ENCODE measurements at places on chromosomes 5 and 9. TPM values are rescaled to one million over a fixed set of nuclear protein-coding genes. Genes with fewer than 3 reads are reported as not detected.

GRCh38 chr9:69325409-69326212 lies 596 bp downstream of the ENTREP1 start:
- no peak for DNase-seq

The EGFL7 gene
- 57.7 TPM for polyA plus RNA-seq

The ARAP3 gene
- 24.4 TPM for polyA plus RNA-seq

GRCh38 chr5:100846772-100847171 lies 56.3 kb downstream of the ST8SIA4 start:
- DNase-seq, result no peak

- no peak for DNase-seq
Measured at GRCh38 chr9:23541976-23542375, 284.1 kb downstream of the ELAVL2 start.

GRCh38 chr9:111427186-111427585 lies 57.0 kb downstream of the ECPAS start:
- no peak for DNase-seq

The TRMT10B gene
- 12.1 TPM for polyA plus RNA-seq

The IL9 gene
- polyA plus RNA-seq, result not detected

- no peak for DNase-seq
Measured at GRCh38 chr5:167701051-167701450, 590.4 kb upstream of the WWC1 start.

The PAX5 gene
- polyA plus RNA-seq, result 0.19 TPM

The RORB gene
- 0.17 TPM for polyA plus RNA-seq

The MELK gene
- 20.9 TPM for polyA plus RNA-seq

- DNase-seq, result no peak
Measured at GRCh38 chr5:54520438-54520846, 2.9 kb downstream of the SNX18 start.

The ADAMTS12 gene
- 14.3 TPM for polyA plus RNA-seq

GRCh38 chr5:133783481-133783880 lies 171.1 kb upstream of the FSTL4 start:
- DNase-seq, result no peak

DNA sequence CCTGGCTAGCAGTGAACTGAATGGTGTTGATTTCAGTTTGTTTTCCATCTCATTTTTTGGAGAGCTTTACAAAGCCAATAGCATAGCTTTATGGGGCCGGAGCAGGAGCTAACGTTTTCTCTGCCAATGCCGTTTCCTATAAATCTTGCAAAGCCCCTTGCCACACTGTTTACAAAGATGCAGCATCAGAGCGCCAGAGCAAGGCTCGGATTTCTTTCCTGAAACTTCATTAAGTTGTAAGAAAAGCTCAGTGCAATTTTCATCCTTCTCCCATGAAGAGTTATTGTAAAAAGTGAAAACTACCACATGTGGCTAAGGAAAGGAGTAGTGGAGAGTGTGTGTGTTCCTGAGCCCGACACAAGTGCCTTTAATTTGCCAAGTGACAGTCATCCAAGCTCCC lies 178.2 kb upstream of the GDNF start:
- DNase-seq, result no peak

GRCh38 chr9:1461812-1462211 lies 411.7 kb downstream of the DMRT2 start:
- no peak for DNase-seq

The SPATA31C1 gene
- 0.84 TPM for polyA plus RNA-seq

DNA sequence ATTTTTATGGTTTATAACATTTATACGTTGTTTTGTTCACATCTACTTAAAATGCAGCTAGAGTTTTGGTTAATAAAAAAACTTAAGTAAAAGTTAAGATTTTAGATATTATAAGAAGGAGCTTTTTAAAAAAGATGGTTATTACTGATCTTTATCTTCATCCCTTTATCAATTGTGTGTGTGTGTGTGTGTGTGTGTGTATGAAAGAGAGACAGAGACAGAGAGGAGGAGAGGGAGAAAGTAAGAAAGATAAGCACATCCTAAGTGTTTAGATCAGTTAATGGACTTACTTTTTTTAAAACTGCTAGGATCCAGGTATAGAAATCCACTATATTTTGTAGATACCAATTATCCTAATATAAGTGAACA lies 45.8 kb upstream of the RICTOR start:
- no peak for DNase-seq

DNA sequence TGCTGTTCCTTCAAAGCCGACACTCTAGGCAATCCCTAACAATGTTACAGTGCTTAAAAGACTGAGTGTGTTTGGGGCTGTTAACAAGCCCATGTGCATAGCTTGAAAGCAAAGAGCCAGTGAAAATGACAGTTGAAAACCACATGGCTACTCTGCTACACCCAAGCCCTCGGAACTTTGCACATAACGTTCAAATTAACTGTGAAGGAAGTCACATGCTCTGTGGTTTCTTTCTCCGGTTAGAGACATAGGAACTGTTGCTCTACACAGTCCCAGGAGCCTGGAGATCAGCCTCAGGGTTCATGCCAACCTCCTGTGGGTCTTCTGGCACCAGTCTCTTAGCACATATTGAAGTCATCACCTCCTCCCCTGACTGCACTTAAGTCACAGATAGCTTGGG lies 51.1 kb downstream of the C9orf152 start:
- no peak for DNase-seq

GRCh38 chr9:88746743-88747398 lies 211.9 kb downstream of the NXNL2 start:
- no peak for DNase-seq

The LHX3 gene
- not detected for polyA plus RNA-seq

Measured in right renal pelvis (tissue), 4 donors.